Hindlimb muscle (tissue), 1 donor: ENCODE measurements at places on chromosomes 12 and 14.

- DNase-seq: no peak
Observed at GRCh38 chr12:52703878-52704277, 554 bp upstream of the KRT77 start.

GRCh38 chr12:119692997-119693396 is 25.1 kb downstream of the PRKAB1 start:
- no peak for DNase-seq

GRCh38 chr12:49549735-49550692 is 11.2 kb downstream of the KCNH3 start:
- no peak for DNase-seq

GRCh38 chr12:116996621-116997020 is 85.9 kb downstream of the FBXW8 start:
- no peak for DNase-seq

- DNase-seq: no peak
Observed at GRCh38 chr14:81298911-81299310, 78.2 kb upstream of the GTF2A1 start.

DNA sequence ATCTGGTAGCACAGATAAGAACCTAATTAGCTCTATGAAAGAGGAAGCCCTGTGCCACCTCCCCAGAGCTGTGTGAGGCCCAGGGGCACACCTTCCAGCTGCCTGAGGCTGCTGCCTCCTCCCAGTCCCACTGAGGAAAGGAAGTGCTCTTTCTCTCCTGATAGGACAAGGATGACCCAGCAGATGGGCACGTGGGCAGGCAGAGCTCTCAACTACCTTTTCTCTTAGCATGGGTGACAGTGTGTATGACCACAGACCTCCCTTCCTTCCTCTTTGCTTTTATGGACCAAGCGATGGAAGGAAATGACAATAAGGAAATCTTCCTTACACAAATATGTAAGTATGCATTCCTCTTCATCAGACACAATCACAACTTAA is 127.6 kb upstream of the AMIGO2 start:
- no peak for DNase-seq

DNA sequence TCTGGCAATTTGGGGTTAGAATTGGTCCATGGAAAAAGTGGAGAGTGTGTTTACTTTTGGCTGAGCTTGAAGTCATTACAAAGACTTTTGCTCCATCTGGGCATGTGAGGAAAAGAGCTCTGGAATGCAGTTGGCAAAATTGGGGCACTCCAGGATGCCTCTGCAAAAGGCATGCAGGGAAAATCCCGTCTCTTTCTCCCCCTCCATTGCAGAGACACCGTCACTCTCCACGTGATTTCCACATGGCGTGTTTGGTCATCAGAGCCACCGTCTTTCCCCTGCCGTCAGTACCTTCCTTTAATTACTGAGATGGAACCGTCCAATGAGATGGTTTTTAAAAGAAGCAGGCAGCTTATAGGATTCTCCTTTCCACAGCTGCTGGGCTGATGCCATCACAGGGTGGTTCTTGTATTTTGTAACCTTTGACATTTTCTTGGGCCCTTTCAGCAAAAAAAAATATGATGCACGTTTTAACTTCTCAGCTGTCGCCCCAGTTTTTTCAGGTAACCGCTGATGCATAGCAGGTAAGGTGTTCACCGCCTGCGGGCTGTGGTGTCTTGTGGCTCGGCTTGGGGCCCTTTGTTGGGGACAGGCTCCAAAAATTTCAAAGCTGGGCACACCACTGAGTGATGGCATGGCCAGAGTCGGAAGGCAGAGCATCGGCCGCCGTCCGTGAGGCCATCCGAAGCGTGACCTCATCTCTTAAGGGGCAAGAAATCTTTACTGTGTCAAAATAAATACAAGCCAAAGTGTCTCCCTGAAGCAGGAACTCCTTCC is 68.4 kb downstream of the CACNA1C start:
- no peak for DNase-seq

- DNase-seq: no peak
Observed at GRCh38 chr12:132397934-132398385, 68.6 kb upstream of the GALNT9 start.

- no peak for DNase-seq
Observed at GRCh38 chr12:47276621-47277309, 197.0 kb upstream of the AMIGO2 start.

DNA sequence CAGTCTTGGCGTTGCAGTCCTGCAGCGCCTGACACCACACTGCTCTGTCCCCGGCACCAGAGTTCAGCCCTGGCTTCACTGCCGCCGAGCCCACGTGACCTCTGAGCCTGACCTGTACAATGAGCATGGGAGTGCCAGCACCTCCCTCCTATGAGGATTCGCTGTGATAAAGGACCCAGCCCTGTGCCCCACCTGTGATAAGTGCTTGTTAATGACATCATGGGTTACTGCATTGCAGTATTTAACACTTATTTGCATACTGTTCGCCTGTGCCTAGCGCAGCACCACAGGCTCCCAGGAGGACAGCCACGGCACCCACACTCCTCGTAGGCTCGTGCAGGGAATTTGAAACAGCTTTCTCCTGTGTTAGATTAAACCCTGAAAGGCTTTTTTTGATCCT is 118.2 kb upstream of the GSC start:
- no peak for DNase-seq

- no peak for DNase-seq
Observed at GRCh38 chr12:29334937-29335336, 46.0 kb downstream of the ERGIC2 start.

- DNase-seq: no peak
Observed at GRCh38 chr12:8970432-8970831, 18.9 kb upstream of the KLRG1 start.

GRCh38 chr12:55746174-55746912 is 3.4 kb downstream of the GDF11 start:
- DNase-seq: no peak

- DNase-seq: peak; percentile 11
Observed at GRCh38 chr14:70640938-70641547, 673 bp upstream of the TTC9 start.

- DNase-seq: no peak
Observed at GRCh38 chr12:6367065-6367968, 8.0 kb downstream of the SCNN1A start.
